Stimulated activated CD4-positive, alpha-beta T cell treated with anti-CD3 and anti-CD28 coated beads, TNF-alpha, amount 100 ng/mL, for 24 hours (primary cell): ENCODE measurements at places on chromosomes 12 and 14.

DNA sequence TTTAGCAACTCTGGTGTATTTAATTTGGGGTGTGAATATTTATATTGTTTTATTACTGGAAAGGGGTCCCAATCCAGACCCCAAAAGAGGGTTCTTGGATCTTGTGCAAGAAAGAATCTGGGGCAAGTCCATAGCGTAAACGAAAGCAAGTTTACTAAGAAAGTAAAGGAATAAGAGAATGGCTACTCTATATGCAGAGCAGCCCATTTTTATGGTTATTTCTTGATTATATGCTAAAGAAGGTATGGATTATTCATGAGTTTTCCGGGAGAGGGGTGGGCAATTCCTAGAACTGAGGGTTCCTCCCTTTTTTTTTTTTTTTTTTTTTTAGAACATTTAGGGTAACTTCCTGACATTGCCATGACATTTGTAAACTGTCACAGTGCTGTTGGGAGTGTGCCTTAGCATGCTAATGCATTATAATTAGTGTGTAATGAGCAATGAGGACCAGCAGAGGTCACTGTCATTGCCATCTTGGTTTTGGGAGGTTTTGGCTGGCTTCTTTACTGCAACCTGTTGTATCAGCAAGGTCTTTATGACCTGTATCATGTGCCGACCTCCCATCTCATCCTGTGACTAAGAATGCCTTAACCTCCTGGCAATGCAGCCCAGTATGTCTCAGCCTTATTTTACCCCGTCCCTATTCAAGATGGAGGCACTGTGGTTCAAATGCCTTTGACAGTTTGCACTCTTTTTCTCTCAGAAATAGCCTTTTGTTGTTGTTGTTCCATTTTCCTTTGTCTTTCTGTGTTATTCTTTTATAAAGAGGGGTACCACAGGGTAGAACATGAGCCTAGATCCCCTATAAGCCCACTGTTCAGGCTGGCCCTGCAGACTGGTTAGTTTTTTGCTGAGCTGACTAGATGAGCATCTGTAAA is 75.5 kb upstream of the DCD start:
- DNase-seq, result no peak

- DNase-seq, result no peak
Observed at GRCh38 chr14:26204728-26205479, 392.9 kb downstream of the NOVA1 start.

GRCh38 chr12:10363914-10364814 is 25.7 kb downstream of the KLRK1 start:
- no peak for DNase-seq

DNA sequence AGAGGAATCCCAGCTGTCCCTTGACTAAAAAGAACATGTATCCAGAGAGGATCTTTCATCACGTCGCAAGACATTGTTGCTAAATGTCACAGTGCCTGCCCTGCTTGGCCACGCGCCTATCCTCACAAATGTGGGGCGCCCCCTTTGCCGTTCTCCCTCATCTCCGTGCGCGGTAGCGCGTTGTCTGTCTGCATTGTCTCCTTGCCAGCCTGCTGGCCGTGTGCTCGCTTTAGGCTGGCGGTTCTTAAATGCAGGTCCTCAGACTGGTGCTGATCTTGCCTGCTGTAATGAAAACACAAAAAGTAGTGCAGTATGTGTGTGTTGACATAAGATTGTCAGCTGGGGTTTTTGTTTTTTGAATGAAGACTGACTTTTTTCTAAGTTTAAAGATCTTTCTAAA is 198.2 kb upstream of the RGS6 start:
- DNase-seq, result no peak

GRCh38 chr12:52126050-52126604 is 46.6 kb downstream of the SMIM41 start:
- no peak for DNase-seq

- no peak for DNase-seq
Observed at GRCh38 chr12:128078301-128078971, 188.5 kb upstream of the TMEM132C start.

- no peak for DNase-seq
Observed at GRCh38 chr12:28360253-28360652, 170.0 kb downstream of the CCDC91 start.

DNA sequence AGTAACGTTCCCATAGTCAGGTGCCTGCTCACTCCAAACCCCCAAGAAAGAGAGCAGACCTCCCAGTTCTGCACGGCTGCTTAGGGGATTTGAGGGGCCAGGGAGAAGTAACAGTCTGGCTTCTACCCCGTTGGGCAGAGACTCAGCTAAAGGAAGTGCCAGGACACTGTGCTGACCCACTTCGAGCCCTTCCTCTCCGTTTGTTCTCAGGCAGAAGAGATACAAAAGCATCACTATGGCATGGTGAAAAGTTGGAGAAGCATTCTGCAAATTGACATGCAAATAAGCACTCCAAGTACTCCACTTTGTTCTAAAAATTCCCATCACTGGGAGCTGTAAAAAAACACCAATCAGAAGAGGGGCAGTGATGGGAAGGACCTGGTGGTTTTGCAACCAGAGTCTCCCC is 239.1 kb downstream of the EGLN3 start:
- no peak for DNase-seq

GRCh38 chr14:54512393-54512792 is 2.7 kb downstream of the CGRRF1 start:
- no peak for DNase-seq

- no peak for DNase-seq
Observed at GRCh38 chr14:68094158-68094557, 274.6 kb downstream of the RAD51B start.

DNA sequence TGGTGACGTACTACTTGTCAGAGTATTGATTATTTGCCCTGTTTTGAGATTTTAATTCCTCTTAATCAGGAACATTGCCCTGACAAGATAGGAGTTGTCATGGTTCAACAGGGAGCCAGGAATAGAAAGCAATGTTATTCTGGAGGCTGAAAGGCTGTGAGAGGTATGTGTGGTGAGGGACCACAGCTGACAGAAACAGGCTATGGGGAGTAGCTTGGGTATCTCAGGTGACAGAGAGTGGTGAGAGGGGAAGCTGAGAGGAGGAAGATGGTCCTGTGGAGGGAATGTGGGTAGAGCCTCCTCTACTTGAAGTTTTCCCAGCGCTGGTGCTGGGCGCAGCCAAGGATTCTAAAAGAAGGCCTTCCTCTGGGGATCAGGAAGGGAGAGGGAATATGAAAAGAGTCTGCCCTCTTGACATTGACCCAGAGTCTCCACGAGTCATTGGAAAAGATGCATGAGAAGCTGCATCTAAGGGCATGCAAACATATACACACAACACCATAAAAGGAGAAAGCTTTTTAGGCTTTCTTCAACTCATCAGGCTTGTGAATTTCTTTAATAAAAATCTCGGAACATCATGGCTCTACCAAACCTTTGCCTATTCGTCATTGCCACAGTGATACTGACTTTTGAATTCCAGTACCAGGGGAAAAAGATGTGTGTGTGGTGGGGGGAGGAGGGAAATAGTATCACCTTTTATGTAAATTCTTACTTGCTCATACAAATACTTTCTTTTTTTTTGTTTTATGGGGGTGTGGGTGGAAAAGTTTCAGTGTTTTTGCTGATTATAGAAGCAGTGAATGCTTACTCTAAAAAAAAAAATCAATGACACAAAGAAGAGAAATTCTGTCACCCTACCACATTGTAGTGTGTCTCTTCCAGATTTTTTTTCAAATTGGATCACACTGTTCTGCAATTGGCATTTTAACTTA is 39.9 kb upstream of the DHRS7 start:
- no peak for DNase-seq

- DNase-seq, result no peak
Observed at GRCh38 chr12:32024884-32025592, 65.8 kb downstream of the RESF1 start.

GRCh38 chr14:104953896-104954656 is 24.1 kb downstream of the AHNAK2 start:
- DNase-seq, result no peak

DNA sequence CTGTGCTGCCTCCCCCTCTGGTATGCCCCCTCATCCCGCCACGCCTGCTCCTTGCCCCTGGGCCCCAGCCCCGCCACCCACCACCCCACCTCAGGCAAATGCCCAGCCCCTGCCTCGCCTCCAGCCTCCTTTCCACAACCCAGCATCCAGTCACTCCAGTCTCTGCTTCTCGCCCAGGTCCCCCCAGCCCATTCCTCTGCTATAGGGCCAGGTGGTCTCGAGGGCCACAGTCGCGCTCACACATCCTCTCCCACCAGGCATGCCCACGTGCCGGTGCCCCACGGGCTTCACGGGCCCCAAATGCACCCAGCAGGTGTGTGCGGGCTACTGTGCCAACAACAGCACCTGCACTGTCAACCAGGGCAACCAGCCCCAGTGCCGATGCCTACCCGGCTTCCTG is 6.1 kb upstream of the NXPH4 start:
- no peak for DNase-seq

GRCh38 chr12:114396869-114397719 is 8.8 kb downstream of the TBX5 start:
- DNase-seq, result no peak
